ENCODE measurements at places on chromosomes 12 and 14.
A peak's percentile ranks its signal among the peaks of the same experiment; 100 is the strongest.

GRCh38 chr12:1436015-1436414 lies 158.4 kb downstream of the FBXL14 start:
- DNase-seq = no peak

- DNase-seq = no peak
Observed at GRCh38 chr14:66140963-66141362, 345.2 kb upstream of the CCDC196 start.

DNA sequence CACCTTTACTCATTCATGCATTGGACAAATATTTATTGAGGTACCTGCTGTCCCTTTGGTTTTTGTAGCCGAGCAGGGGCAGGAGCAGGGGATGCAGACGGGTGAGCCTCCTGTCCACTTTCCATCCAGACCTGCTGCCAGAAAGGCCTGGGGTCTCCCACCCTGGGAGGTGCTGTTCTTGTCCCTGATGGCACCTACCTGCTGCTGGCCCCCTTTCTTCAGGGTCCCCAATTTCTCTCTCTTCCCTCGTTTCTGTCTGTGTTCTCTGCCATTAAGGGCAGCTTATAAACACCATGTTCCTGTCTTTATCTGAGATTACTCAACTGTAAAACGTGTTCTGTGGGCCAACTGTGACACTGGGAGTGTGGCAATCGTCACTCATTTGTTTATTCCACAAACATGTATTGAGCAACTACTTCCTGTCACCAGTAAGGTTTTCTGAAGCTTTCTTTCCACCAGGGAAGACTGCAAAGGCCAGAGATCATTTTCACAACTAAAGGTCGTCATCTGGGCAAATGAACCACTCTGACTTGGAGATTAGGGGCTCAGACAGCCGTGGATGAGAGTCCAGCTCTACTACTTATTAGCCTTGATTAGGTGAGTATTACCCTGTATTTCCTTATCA lies at the start of gene HAL:
Gene HAL (minus strand): TSS at position 311 of the 625 bp plus-strand sequence. CDS start 434 bp downstream, outside the sequence.
- DNase-seq = no peak

DNA sequence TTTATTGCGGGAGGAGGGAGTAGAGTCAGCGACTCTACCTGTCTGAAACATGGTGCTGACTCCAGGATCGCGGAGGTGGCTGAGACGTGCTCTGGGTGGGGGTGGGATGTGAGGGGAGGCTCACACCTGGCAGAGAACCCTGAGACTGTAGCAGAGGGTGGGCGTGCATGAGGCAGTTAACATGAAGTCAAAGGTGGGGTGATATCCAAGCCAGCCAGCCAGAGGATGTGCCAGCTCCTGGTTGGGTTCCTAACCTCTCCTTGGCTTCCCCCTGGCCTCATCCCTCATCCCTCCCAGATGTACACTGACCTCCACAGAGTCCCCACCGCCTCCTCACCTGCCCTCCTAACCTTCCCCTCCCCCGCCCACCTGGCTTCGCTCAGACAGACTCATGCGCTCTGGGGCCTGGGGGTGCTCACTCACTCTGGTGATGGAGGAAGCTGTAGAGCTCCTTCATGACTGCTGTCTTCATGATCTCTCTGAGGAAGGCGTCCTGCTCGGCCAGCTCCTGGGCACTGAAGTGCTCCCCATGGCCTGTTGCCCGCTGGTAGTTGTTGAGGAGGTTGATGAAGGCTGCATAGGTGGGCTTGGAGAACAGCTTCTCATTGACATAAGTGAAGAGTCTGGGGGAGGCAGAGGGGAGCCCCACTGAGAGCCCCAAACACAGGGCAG lies 9.3 kb downstream of the ENDOU start:
- no peak for DNase-seq

- DNase-seq = no peak
Observed at GRCh38 chr12:29691161-29691854, 92.4 kb downstream of the TMTC1 start.

- no peak for DNase-seq
Observed at GRCh38 chr14:103878180-103878579, 30.8 kb upstream of the PPP1R13B start.

DNA sequence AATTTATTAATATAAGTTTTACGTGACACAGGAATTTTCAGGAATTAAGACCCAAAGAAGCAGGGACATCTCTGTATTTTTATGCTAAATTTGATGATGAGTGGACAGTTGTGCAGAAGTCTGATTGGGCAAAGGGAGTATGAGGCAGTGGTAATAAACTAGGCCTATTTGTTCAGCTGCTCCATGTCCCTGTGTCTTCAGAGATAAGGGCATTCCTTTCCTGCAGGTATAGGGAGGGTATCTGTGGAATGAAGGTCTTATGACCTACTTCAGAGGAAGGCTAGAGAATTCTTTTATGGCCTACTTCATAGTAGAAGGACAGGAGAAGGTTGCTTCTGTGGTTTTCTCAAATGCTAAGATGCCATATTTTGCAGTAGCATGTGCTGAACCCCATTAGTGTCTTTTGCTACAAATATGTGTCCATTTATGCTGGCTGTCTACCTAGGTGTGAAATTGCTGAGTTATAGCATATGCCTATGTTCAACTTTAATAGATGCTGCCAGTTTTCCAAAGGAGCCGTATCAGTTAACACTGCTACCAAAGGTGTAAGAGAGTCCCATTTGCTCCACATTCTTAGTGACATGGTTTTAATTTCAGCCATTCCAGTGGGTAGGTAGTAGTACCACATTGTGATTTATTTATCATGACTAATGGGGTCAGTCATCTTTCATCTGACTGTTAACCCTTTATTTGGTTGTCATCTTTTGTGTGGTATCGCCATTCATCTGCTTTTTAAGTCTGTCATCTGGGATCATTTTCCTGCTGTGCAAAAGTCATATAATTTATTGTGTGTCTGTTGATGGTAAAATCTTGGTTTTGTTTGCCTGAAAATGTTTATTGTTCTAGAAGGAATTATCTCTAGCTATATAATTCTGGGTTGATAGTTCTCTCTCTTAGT lies 410.7 kb upstream of the RGS6 start:
- DNase-seq = no peak

GRCh38 chr14:57987596-57988300 lies 121.9 kb upstream of the SLC35F4 start:
- DNase-seq = no peak

DNA sequence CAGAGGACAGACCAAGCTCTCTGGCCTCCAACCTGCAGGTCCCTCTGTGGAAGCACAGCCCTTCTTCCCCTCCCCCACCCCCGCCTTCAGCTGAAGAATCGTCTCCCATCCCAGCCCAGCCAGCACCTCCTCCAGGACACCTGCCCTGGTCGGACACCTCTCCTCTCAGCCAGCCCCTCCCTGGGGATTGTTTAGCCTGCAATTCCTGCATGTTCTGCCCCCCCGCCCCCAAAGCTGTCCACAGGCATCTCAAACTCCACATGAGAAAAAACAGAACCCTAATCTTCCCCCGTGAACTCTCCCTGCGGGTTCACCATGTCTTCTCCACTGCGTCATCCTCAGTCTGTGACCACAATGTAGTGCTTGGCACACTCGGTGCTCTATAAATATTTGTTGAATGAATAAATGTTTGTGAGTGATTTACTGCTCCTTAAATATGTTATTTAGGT lies 24.1 kb downstream of the PRIMA1 start:
- DNase-seq = no peak

GRCh38 chr12:46660276-46660675 lies 165.5 kb downstream of the SLC38A4 start:
- DNase-seq = no peak

DNA sequence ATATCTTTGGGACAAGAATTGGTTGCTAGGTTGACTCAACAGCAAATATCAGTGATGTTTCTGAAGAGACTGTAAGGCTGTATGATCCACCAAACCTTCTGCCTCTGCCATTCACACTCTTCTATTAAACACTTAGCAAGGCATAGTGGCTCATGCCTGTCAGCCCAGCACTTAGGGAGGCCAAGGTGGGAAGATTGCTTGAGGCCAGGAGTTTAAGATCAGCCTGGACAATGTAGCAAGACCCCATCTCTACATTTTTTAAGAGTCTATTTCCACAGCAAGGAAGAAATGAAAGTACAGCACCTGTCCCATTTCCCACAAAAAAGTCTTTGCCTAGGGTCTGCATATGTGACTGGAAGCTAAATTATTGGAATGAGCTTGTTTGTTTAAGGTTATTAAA lies 7.8 kb downstream of the ARG2 start:
- DNase-seq = no peak

GRCh38 chr12:125567581-125567980 lies 502.3 kb downstream of the AACS start:
- DNase-seq = no peak

- no peak for DNase-seq
Observed at GRCh38 chr12:94404854-94405253, 54.8 kb downstream of the CEP83 start.

GRCh38 chr12:67535176-67535575 lies 113.4 kb upstream of the DYRK2 start:
- DNase-seq = no peak

DNA sequence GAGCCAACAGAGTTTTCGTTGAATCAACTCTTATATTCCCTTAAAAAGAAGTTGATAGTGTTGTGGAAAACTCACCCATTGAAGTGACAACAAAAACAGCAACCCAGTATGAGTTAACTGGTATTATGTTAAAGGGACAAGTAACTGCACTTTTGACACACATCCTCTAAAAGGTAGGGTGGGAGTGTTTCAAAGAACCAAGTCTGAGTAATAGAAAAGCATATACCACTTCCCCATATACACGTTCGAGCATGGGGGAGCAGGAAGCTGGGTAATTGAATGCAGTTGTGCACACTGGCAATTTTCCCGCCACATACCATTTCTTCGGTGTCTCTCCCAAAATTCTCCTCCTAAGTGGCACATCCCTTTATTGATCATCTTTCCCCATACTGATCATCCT lies 31.5 kb downstream of the IFNG-AS1 start:
- no peak for DNase-seq

DNA sequence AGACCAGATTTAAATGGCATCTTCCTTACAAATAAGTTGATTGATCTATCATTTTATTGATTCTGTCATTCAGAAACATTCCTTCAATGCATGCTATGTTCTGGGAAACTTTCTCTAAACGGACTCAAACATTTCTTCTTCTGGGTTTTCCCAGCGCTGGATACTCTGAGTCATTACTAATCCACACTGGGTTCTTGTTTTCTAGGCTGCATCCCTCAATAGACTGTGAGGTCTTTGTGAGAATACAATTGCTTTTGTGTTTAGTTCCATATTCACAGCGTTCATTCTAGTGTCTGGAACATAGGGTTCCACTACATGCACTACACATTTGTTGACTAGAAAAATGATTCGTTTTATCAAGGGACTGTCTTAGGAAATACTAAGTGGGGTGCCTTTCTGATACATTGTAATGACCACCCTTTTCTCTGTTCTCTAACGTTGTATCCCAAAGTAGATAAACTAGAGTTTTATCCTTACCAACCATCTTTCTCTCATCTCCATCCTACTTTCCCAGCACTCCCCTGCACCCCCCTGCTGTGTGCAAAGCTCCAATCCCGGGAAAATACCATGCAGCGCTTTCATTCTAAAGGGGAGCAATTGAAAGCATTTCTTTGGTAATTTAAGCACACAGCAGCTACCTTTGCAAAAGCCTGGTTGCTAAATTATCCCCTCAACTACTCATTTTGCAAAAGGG lies 878.7 kb downstream of the DIO2 start:
- no peak for DNase-seq

- DNase-seq = peak; percentile 41
Observed at GRCh38 chr12:124588751-124589267, 21.4 kb upstream of the NCOR2 start.

- DNase-seq = no peak
Observed at GRCh38 chr14:56221382-56222128, 103.3 kb downstream of the PELI2 start.

GRCh38 chr12:15854916-15855315 lies 27.3 kb upstream of the STRAP start:
- no peak for DNase-seq

- DNase-seq = no peak
Observed at GRCh38 chr14:86310148-86310547, 780.2 kb downstream of the FLRT2 start.

- no peak for DNase-seq
Observed at GRCh38 chr12:21831791-21832344, 57.4 kb upstream of the KCNJ8 start.

GRCh38 chr12:96044017-96044942 lies 8.9 kb upstream of the LTA4H start:
- DNase-seq = no peak

DNA sequence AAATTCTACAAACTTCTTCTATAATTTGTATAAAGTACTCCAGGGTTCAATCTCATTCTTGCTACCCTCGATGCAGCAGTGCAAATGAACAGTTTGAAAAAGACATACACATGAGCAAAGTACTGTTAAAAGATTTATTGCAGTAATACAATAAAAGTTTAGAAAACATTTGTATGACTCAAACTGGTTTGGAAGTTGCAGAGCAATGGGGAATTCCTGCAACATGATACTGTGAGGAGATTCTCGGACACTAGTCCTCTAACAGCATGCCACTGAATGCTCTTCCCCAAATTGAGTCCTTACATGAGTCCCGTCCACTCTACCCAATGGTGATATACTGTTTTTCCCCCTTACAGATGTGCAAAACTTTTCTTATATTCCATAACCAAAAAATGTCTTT lies 45.4 kb downstream of the ATG14 start:
- no peak for DNase-seq

DNA sequence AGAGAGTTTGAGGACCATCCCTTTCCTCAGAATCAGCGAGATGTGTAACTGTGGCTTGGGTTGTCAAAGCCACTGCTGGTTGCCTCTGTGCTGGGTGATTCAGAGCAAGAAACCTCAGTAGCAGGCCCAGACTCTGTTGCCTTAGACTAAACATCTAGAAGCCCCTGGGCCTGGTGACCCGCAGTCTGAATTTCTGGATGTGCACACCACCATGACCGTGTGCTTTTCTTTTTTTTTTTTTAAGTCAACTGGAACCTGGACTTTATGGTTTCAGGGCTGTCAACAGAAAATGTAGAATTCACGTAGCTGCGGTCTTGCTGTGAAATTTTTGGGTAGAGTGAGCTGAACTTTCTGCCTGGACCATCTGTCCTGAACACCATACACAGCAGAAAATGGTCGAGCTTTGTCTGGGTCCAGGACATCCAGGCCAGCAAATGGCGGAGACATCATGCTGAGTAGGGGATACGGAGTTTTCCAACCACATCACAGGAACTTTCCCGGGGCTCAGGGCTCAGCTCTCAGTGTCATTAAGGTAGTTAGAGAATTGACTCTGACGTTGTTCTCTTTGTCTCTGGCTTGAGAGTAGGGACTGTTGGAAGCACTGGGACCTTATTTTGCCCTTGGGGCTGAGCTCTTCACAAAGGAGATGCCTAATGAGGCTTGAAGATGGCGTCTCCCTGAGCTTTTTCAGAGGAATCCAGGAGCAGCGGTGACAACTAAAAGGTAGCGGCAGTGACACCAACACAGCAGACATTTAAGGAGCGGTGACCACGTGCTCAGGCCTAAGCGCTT lies 23.0 kb upstream of the BATF start:
- no peak for DNase-seq

GRCh38 chr12:9864913-9865675 lies 4.1 kb downstream of the CLEC2B start:
- DNase-seq = no peak

- DNase-seq = peak; percentile 13
Observed at GRCh38 chr12:67222302-67222701, 46.9 kb upstream of the CAND1 start.

GRCh38 chr12:5172886-5173285 lies 129.2 kb downstream of the KCNA5 start:
- no peak for DNase-seq

All from SJCRH30 (cell line).